Stimulated activated CD4-positive, alpha-beta T cell treated with anti-CD3 and anti-CD28 coated beads, Interleukin-1b, Interleukin-23, amount 100 ng/mL, for 24 hours (primary cell): ENCODE measurements at places on chromosomes 7 and 10.

DNA sequence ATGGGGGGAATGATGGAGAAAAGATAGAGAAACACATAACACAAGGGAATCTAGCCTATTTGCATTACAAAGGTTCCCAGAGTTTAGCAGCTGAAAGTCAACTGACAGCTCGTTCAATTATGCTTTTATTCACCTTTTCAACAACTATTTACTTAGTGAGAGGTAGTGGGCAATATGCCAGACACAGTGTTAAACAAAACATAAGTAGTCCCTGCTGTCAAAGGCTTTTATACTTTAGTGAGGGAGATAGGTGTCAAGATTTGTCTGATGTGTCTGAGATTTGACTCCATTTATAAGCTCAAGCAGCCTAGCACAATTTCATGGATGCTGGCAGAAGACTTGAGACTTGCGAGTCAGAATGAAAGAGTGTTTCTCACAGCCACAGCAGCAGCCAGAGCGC, 549.0 kb upstream of the VSTM2A start:
- no peak for DNase-seq

GRCh38 chr7:21708096-21708495, 165.3 kb downstream of the DNAH11 start:
- DNase-seq: no peak

GRCh38 chr7:149455175-149455950, 5.5 kb downstream of the ZNF777 start:
- DNase-seq: no peak

DNA sequence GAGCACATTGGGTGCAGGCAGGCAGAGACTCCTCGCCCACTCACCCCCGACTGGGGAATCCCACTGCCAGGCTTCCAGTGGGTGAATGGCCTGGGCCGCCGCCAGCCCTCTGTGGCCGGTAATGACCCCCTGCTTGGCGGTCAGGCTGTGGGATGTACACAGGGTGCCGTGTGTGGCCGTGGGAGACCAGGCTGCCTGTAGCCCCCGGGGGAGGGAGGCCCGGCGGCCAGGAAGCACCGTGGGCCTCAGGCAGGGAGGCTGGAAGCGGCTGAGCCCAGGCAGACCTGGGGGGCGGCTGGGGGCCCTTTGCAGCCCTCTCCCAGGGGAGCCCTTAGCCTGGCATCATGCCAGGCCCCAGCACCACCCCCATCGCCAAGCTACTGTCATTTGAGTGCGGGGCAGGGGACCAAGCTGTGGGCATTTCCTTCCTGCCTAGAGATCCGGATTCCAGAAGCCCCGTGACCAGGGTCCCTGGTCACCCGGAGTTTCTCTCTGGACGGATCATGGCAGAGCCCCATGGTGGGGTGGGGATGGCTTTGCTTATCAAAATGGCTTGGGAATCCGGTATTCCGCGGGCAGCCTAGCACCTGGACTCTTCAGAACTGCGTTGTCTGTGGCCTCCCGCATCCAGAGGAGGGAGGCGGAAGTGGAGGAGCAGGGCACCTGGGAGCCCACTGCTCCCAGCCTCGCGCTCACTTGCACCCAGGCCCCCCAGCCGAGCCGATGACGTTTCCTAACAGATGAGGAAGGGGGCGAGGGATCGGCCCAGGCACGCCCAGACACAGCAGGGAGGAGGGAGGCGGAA, 1.1 kb downstream of the TTYH3 start:
- DNase-seq: no peak

DNA sequence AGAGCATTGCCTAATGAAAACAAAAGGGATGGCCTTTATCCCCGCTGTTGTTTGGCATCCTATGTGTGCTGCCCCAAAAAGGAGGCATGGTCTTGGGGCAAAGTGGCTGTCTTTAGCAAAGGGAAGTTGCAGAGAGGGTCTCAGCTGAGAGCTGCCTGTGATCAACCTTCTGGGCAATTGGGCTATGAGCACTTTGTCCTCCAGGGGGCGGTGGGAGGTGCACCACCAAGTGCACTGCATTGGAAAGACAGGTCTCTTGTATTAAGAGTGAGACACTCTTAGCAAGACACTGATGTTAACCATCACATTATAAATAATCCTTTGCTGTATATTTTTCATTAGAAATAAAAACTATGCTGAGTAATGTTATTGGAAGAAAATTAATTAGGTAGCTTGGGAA, 314.8 kb downstream of the POM121L12 start:
- DNase-seq: no peak

DNA sequence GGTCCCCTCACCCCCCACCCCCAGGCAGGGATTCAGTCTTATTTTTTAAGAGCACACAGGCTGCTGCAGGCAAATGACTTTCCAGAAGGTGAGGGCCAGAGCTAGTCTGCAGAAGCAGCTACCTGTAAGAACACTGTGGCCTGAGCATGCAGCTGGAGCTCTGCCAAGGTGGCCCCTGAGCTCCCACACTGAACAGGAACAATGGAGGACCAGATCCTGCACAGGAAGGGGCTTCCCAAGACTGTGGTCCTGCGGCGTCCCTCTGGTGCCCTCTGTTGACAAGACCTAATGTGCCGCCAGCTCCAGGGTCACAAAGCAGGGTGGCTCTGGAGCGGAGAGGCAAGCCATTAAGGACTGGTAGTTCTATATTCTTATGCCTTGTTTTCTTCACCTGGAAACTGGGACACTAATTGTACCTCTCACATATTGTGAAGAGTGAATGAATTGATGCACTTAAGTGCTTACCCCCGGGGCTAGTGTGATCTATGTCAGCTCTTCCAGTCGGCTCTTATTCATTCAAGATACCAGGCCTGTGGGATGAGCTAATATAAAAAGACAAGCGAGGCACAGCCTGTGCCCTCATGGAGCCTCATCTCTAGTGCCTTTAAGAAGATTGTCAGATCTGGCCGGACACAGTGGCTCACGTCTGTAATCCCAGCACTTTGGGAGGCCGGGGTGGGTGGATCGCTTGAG, 8.0 kb upstream of the BEND7 start:
- no peak for DNase-seq

GRCh38 chr7:38017320-38017719, 96.9 kb downstream of the EPDR1 start:
- DNase-seq: no peak

DNA sequence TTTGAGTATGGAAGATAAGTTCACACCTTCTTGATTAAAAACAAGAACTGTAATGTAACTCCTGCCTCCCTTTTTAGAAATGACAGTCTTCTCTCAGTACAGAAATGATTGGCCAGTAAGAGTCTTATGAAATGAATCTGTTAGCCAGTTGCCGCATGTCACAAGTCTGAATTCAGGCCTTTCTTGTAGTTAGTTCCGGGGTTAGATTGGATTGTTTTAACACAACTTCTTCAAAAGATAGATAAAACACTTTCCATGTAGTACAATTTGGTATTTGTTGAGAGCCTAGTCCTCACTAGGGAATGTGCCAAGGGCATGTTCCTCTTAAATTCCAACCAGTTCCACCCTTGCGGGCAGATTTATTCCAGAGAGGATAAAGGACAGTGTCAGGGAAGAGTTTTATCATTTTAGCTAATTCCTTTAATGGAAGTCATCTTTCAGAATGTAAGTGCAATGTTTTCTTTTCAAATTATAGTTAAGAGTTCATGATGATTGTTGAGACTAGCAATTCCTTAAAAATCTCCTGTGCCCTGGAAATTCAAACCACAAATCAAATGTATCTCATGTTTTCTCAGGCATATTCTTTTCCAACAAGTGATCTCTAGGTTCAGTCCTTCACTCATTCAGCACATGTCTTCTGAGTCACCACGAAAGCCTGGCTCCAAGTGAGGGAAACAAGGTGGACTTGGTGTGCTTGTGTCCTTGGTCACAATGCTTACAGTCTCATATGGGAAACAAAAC, 4.1 kb downstream of the FHIP2A start:
- DNase-seq: no peak

DNA sequence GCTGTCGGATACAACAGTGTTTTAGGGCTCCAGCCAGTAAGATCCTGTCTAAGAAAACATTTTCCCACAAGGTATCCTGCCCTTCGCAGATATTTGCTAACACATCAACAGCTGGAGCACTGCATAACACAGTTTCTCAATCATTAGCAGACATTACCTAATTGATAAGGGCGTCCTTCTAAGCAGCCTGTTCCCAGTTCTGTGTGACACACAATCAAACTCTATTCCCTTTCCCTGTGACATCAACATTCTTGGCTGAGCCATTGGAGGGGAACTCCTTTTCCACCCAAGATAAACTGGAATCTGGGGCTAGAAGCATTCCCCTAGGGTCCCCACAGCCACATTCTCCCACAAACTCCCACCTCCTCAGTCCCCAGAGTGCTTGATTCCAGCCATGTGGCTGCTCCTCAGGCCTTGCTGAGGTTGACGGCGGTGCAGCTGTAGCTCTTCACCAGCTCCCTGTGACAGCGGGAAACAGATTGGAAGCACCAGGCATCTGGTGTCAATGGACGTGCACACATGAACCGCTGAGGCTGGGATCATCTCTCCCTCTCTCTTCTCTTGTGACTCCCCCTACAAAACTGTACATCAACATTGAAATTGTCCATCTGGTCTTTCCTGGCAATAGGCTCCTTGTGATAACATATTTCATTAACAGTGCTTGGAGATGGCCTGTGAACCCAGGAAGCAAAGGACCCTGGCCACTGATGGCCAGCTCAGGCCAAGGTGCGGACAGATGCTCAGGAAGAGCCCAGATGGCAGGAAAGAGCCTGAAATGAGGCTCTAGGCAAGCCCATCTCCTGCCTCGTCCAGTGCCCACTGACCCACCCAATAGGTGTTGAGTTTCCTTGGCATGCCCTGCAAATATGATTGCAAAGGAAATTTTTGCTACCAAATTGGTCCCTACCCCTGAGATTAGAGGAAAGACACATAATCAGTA, 131.1 kb upstream of the TBX20 start:
- no peak for DNase-seq

DNA sequence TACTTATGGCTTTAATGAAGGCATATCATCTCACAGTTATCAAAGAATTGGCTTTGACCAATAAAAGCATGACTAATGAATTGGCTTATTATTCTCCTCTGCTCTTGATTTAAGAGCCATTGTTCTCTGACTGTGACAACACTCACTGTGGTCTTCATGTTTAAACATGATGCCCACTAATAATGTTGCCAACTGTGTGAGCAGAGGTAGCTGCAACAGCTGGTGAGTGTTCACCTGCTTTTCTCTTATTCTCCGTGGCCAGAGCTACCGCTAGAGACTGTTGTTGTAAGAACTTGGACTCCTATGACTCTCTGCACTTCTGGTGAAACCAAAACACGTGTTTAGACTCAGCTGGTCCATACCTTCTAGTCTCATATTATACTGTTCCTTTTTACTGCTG, 335.9 kb downstream of the XPNPEP1 start:
- no peak for DNase-seq

DNA sequence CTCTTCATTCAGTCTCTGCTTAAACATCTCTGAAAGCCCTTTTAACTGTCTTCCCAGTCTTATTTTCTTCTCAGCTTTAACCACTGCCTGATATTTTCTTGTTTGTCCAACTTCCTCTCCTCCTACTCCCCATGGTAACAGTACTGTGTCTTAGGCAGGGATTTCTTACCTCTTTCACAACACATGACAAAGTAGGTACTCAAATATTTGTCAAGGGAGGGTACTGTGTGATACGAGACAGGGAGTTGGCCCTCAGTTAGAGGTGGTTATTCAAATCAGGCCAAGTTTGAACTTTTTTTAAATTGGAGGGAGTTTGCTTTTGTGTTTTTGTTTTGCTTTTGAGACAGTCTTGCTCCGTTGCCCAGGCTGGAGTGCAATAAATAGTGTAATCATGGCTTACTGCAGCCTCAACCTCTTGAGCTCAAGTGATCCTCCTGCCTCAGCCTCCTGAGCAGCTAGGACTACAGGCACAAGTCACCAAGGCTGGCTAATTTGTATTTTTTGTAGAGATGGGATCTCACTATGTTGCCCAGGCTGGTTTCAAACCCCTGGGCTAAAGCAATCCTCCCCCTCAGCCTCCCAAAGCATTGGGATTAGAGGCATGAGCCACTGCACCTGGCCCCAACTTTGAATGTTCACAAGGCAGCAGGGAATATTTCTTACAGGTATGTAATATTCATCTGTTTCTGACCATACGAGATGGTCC, 2.5 kb upstream of the KPNA7 start:
- no peak for DNase-seq

- no peak for DNase-seq
Measured at GRCh38 chr7:5526100-5526905, 102.7 kb upstream of the TNRC18 start.

- no peak for DNase-seq
Measured at GRCh38 chr10:124072106-124072505, 21.3 kb downstream of the CHST15 start.

DNA sequence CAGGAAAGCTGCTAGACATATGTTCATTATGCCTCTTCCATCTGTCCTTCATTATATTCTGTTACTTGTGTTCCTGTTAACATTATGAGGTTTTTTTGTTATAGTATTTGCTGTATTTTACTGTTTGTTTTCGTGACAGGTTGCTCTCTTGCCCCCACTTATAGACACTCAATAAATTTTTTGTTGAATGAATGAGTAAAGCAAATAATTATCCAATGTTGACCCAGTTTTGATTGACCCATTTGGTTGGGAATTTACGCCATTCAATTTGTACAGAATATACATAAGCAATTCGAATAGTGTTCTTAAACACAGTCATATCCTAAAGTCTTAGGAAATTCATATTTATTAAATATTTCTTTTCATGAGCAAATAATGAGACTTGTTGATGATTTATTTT, 11.8 kb downstream of the CCSER2 start:
- no peak for DNase-seq

DNA sequence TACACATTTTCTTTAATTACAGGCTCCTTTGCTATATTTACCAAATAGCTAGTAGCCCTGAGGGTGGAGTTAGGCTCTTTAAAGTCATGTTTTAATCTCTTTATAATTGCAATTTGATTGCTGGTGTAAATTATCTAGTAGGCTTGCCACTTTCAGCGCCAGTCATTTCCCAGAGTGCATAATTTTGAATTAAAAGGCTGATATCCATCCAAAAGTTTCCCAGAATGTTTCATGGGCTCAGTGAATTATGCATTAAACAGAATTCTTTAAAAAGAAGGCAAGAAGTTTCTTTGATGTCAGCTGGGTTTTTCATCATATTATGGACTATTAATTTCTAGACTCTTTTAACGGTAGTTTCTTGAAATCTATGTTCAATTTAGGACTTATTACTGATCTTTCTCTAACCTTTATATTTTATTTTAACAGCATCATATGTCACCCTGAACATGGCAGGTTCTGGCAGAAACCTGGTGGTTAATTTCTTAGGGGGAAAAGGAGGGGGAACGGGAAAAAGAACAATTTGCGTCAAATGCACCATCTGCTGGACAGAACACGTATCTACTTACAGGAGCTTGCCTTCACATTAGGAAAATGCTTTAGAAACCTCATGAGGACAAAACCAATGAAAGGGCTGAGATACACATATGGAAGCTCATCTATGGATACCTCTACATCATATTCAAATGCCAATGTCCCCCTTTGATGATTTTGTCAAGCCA, 171.1 kb downstream of the GRM3 start:
- DNase-seq: no peak

- no peak for DNase-seq
Measured at GRCh38 chr10:69668721-69669120, 38.7 kb downstream of the FAM241B start.

GRCh38 chr10:104273899-104274575, 5.1 kb downstream of the GSTO2 start:
- DNase-seq: no peak

DNA sequence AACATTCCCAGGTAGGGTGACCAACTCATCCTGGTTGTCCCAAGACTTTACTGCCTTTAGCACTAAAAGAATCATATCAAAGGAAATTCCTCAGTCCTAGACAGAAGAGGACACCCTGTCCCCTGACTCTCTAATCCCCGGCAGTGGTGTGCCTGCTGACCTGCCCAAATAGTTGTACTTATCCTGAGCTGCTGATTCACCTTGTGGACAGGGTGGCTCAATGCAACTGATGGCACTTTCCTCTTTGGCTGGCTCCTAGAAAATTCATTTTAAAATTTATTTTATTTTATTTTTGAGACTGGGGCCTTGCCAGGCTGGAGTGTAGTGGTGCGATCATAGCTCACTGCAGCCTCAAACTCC, 111.7 kb downstream of the JCAD start:
- no peak for DNase-seq
